Left lung (tissue), 14 donors: ENCODE measurements at places on chromosomes 3 and 15. TPM values are rescaled to one million over a fixed set of nuclear protein-coding genes. Genes with fewer than 3 reads are reported as not detected.

ECT2 gene
- 23.1 TPM for total RNA-seq

XXYLT1 gene
- total RNA-seq = 11.3 TPM

CDCP1 gene
- total RNA-seq = 31.4 TPM

SNTN gene
- total RNA-seq = not detected

MYO5C gene
- 89.2 TPM for total RNA-seq

HOMER2 gene
- total RNA-seq = 17.3 TPM
